ENCODE measurements at places on chromosomes 2 and 18. TPM values are rescaled to one million over a fixed set of nuclear protein-coding genes. Genes with fewer than 3 reads are reported as not detected.

MDH1B gene
- total RNA-seq: 1.3 TPM

RTKN gene
- total RNA-seq: 9.8 TPM

- no peaks in the 10 kb centered on the region for H3K36me3 ChIP-seq
- no peaks in the 10 kb centered on the region for H3K4me1 ChIP-seq
- no peak overlapping the region for H3K27ac ChIP-seq
- no peak overlapping the region for H3K4me3 ChIP-seq
Observed at GRCh38 chr2:190129421-190130199, 67.1 kb upstream of the MSTN start.

ZNF396 gene
- 0.26 TPM for total RNA-seq
